Left cardiac atrium (tissue), 4 donors: ENCODE measurements at places on chromosomes 6 and 20.

GRCh38 chr20:51100617-51101016 lies 77.7 kb upstream of the KCNG1 start:
- DNase-seq, result no peak

GRCh38 chr6:6685249-6686040 lies 96.9 kb downstream of the LY86 start:
- DNase-seq, result no peak

DNA sequence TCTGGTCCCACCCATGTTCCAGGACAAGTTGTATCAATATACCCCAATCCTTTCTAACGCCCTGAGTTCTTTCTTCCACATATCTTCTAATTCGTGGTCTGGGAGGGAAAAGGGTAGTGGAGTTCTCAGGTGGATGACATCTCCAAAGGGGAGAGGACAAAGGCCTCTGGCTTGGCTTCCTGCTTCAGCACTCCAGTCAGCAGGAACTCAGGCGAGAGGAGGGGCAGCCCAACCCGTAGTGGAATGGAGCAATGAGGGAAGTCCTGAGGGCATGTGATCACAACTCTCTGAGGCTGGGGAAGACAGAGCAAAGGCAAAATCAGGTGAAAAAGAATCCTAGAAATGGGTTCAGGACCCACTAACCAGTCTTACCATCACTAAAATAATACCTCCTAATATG lies 9.6 kb upstream of the NRM start:
- DNase-seq, result no peak

GRCh38 chr20:9397928-9398327 lies 116.5 kb upstream of the LAMP5 start:
- DNase-seq, result no peak

DNA sequence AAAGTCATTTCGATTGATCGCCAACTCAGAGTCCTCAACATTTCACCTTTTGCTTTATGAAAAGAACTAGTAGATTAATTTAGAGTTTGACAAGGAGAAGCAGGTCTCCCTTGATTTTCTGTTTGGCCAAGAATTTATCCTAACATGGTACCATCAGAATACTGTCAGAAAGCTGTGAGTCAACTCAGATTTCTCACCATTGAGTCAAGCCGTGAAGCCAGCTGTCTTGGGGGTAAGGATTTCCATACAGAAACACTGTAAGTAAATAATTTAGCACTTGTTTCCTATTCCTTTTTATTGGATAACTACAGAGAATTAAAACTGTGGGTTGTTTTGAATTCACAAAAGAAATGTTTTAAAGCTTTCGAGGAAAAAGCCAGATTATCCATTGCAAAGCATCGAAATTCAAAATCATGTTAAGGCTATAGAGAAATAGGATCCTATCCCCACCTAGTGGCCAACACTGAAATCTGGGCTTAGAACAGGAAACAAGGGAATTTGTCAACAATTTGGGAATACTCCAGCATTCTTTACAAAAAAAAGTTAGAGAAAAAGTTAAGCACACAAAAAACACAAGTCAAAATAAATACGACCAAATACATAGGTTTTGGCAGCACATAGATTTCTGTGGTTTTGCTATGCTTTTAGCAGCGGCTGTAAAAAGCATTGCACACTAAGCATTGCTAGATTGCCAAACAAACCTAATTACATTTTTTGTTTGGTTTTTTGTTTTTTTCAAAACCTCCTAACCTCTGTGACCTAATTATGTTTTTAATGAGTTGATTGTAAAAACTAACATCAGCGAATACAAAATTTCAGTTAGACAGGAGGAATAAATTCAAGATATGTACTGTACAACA lies 44.2 kb downstream of the COL11A2 start:
- DNase-seq, result no peak

DNA sequence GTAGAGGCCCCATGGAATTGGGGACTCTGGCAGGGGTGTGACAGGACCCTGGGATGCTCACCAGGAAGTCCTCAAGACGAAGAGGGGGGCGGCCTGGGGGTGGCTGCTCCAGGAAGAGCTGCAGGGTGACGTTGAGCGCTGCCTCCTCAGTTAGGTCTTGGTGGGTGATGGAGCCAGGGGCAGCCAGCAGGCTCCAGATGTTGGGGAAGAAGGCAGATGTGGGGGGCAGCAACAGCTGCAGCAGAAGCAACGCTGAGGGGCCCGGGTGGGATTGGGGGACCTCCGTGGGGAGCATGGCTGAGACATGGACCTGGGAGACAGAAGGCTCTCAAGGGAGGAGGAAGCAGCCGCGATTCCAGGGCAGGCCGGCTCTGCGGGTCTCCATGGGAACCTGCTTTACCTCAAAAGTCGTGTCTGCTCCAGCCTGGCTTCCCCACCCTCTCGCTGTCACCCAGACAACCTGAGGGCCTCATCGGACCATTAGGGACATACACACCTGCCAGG lies 591 bp downstream of the VWA7 start:
- DNase-seq, result no peak

- no peak for DNase-seq
Observed at GRCh38 chr6:92369309-92369708, 1050.0 kb downstream of the EPHA7 start.

GRCh38 chr20:3987296-3987695 lies 28.1 kb downstream of the RNF24 start:
- DNase-seq, result no peak

DNA sequence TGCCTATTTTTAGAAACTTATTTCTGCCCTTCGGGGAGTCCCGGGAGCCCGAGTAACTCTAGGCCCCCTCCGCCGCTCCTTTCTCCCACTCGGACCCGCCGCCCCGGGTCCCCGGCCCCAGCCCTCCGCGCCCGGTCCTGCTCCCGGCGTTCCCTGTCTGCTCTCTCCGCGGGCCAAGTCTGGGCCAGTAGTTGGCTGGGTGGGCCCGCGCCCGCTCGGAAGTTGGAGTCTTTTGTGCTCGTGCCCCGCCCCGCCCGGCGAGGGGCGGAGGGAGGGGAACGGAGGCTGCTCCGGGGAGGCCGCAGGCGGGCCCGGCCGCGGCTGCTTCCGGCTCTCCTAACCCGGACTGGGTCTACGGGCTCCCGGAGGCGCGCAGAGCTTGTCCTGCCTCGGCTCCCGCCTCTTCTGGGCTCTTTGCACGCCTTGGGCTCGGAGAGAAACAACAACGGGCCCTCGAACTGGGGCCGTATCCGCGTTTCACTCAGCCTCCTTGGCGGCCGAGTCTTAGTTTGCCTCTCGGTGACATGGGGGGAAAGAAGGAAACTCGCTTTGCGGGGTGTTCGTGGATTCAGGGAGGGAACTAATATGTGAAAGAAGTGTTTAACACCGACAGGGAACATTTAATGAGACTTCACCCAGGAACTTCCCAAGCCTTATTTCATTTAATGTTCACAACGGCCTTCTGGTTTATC lies 657 bp downstream of the RALY start:
- DNase-seq, result peak; percentile 91

GRCh38 chr6:104566411-104566810 lies 293.3 kb downstream of the HACE1 start:
- no peak for DNase-seq

GRCh38 chr6:156029286-156029985 lies 573.8 kb upstream of the NOX3 start:
- no peak for DNase-seq

GRCh38 chr6:28657381-28657768 lies 131.7 kb downstream of the GPX5 start:
- no peak for DNase-seq

DNA sequence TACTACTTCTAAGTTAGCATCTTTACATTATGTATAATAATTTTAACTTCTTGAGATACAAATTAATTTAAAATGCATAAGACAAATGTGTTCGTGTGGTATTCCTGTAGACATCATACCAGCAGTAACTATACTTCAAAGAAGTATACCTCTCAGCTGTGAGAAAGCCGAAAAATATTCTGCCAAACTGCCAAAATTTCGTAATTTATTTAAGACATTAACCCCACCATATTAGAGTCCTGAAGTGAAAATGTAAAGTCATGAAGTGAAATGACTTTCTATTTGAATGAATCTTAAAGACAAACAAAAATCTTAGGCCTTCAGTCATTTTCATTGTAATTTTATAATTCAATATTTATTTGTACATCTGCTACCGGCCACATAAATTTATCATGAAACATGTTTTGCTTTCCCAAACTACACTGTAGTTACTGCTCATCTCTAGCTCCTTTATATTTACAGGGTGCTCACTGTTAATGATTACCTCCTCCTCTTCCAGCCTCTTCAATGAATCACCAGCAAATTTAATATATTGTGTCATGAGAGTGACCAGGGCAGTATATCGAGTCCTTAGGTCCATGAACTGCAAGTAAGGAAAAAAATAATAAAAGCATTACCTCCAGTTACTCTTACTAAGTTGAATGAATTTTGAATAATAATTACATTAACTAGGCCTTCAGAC lies 18.5 kb downstream of the DST start:
- no peak for DNase-seq

DNA sequence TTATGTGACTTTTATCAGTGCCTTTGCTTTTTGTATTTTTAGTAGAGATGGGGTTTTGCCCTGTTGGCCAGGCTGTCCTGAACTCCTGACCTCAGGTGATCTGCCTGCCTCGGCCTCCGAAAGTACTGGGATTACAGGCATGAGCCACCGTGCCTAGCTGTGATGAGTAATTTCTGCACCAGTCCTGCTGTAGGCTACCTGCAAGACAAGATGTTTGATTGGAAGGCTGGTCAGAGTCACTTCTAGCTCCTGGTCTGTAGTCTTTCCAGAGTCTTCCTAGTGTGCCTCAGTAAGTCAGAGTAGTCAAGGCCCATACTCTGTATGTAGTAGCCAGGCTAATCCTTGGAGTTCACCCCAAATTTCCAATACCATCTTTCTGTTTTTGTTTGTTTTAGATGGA lies 8.9 kb downstream of the TIAM2 start:
- DNase-seq, result no peak

DNA sequence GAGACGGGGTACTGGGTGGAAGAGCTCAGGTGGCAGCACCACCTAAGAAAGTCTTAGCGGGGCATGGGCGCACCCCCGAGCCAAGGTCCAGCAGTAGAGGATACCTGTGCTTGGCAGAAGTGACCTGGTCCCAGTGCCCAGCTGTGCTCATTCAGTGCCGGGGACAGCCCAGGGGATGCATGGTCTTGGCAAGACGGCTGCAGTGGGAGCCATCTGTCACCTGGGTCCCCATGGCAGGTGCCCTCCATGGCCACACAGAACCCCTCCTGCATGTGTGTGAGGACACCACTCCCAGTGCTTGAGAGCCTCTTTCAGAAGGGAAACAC lies 664.7 kb downstream of the QKI start:
- no peak for DNase-seq

DNA sequence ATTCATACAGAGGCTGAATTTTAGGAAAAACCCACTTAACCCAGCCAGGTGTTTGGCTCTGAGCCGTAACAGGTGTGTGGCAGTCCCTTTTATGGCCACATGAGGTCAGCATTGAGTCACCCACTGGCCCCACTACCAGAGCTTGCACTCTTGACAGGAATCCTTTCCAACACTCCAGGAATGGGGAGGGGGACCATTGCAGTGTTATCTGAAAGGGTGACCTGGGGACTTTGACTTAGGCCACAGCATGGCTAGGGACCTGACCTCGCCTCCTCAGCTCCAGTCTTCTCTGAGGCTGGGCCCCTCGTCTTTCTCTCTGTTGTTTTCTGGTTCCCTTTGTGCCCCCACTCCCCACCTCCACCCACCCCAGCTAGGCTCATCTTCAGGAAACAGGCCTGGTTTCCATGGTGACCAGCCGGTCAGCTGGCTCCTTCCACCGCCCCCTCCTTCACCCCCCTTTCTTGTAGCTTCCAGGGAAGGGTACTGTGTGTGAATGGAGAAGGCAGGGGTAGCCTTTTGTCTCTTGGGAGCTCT lies 2.1 kb upstream of the TMEM151B start:
- peak; percentile 31 for DNase-seq

- no peak for DNase-seq
Observed at GRCh38 chr20:31652917-31653396, 15.2 kb downstream of the COX4I2 start.

- DNase-seq, result no peak
Observed at GRCh38 chr6:39228111-39228971, 934 bp downstream of the KCNK5 start.

- no peak for DNase-seq
Observed at GRCh38 chr20:34895465-34895864, 19.1 kb downstream of the ACSS2 start.
